ENCODE measurements at places on chromosomes 11 and 22.

DNA sequence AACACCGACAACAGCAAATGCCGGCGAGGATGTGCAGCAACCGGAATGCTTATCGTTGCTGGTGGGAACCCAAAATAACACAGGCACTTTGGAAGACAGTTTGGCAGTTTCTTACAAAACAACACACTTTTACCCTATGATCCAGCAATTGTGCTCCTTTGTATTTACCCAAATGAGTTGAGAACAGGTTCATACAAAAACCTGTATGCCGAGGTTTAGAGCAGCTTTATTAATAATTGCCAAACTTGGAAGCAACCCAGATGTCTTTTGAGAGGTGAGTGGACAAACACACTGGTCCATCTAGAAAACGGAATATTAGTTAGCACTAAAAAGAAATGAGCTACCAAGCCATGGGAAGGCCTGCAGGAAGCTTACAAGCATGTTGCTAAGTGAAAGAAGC lies 118.9 kb downstream of the CTTN start:
- DNase-seq = no peak

DNA sequence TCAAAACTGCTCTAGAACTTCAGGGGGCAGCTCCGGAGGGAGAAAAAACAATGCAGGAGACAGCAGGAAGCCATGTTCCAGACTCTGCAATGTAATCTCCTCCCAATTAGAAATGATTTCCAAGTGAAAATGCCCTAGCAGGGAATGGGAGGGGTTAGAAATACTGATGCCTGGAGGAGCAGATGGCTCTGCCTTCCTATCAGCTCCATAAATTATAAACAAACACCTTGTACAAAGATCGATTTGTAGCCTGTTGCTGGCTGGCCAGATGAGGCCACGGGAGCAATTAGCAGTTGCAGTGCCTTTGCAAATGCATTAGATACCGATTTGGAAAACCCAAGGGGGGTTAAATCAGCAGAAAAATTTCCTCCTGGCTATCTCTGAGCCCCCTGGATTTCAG lies 46.6 kb upstream of the CHRM4 start:
- DNase-seq = no peak

DNA sequence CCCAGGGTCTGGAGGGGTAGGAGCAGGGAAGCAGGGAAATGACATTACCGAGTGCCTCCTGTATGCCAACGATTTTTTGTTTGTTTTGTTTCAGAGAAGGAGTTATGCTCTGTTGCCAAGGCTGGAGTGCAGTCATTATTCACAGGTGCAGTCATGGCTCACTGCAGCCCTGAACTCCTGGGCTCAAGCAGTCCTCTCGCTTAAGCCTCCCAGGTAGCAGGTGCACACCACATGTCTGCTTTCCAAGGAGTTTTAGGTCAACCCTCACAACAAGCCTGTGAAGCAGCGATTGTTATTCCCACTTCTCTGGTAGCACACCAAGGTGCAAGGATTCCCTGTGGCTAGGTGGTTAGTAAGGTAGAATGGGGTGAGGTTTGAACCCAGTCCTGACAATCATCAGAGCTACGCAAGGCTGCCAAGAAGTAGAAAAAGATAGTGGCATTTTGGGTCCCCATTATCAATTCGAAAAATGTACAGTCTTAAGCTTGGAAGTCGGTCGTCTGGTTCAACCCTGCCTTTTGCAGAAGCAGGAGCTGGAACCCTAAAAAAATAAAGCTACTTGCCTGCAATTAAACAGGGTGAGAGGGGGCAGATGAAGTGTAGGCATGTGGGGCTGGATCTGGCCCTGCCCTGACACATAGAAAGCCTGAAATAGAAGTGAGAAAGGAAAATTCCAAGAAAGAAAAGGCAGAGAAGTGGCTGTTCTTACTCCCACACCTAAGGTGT lies 9.1 kb downstream of the UCP3 start:
- no peak for DNase-seq

- DNase-seq = no peak
Observed at GRCh38 chr11:117839380-117839881, 14.9 kb upstream of the FXYD2 start.

- no peak for DNase-seq
Observed at GRCh38 chr11:34558211-34558610, 44.6 kb upstream of the ELF5 start.

- no peak for DNase-seq
Observed at GRCh38 chr11:132782102-132782501, 750.2 kb downstream of the OPCML start.

DNA sequence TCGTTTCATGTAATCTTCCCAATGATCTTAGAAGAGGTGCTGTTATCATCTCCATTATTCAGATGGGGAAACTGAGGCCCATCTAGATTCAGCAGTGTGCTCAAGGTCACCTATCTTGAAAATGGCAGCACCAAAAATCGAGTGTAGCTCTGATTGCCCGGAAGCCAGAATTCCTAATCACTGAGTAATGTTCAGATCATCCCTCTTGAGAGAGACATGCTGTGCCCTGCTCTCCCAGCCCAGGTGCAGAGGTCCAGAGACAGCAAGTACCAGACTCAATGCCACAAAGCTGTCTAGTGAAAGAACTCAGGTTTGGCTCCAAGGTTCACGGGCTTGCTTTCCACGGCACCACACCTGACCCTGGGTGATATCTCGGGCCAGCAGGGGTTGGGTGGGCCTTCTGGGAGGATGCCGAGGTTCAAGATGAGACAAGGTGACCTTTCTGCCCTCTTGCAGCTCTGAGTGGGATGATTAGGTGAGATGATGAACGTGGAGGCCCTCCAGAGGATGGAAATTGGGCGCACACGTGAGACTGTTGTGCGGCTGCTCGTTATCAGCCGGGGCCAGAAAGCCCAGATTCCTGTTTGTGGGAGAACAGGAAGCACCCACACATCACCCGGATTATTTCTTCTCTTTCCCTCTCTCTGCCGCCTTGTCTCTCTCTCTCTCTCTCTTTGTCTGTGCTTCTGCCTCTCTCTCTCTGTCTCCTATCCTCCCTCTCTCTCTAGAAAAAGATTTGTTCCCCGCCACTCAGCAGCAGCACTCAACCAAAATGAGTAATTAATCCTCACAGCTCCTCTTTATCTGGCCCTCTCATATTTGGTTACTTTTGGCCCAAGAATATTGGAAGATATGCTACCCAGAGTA lies 19.0 kb upstream of the RASD2 start:
- DNase-seq = no peak

DNA sequence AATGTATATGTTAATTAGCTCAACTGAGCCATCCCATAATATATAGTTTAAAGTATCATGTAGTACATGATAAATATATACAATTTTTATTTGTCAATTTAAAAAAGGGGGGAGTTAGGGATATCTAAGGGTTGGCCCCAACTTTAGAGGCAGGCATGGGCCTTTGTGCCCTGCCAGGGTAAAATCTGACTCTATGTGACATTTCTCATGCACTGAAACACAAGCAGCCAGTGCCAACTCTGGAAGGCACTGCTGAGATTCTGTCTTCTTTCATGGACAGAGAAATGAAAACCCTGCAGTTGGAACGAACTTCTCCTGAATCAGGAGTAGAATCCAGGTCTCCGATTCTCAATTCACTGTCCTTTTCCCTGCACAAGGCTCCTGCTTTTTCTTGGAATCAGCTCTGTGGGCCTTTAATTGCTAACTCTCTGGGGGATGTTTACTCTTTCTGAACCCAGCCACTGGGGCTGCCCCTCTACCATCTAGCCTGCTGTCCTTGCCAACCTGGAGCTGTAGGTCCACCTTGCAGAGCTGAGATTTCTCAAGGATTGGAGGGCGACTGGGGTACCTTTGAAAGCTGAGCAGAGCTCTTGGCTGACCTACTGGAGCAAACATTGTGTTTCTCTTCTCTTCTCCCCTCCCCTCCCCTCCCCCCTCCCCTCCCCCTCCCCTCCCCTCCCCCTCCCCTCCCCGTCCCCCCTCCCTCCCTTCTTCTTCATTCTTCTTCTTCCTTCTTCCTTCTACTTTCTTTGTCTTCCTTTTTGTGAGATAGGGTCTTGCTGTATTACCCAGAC lies 26.7 kb downstream of the SLC5A1 start:
- no peak for DNase-seq

DNA sequence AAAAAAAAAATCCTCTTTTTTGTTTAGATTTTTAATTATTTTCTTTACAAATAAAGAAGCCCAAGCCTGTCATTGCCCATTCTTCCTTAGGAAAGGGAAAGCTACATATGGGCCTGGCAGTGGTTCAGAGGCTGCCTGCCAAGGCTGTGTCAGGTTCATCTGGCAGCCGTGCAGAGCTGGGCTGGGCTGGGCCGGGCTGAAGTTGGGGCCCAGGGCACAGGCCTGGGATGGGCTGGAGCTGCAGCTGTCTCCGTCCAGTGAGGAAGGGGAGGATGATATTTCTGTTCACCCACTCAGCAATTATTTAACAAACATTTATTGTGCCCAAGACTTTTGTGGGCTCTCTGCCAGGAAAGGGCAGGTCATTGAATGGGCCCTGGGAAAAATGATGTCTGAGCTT lies 4.6 kb downstream of the PRR5L start:
- no peak for DNase-seq

- no peak for DNase-seq
Observed at GRCh38 chr11:76120513-76121101, 85.7 kb downstream of the WNT11 start.

- no peak for DNase-seq
Observed at GRCh38 chr11:27610280-27610679, 90.0 kb downstream of the BDNF start.

GRCh38 chr11:105774899-105775298 lies 165.0 kb downstream of the GRIA4 start:
- no peak for DNase-seq

DNA sequence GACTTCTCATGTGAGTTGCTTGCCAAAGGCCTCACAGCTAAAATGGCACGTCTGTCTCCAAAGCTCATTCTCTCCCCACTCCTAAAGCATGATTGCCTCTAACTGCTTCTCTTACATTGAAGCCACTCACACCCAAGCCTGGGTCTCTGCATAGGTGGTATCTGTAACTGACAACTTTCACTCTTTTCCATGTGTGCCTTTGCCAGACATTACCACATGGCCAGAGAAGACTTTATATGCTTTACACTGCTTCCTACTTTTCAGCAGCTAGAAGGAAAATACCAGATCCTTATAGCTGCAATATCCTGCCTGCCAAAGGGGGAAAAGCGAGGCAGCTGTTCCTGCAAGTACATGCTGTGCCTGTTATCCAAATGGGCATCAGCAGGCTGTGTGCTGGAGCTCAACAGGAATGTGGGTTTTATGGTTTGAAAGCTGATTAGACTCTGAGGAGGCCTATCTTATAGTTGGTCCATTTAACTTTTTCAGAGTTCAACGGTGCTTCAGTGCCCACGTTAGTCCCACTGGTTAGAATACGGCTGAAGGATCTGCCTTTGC lies 547.1 kb downstream of the RAB38 start:
- DNase-seq = no peak

DNA sequence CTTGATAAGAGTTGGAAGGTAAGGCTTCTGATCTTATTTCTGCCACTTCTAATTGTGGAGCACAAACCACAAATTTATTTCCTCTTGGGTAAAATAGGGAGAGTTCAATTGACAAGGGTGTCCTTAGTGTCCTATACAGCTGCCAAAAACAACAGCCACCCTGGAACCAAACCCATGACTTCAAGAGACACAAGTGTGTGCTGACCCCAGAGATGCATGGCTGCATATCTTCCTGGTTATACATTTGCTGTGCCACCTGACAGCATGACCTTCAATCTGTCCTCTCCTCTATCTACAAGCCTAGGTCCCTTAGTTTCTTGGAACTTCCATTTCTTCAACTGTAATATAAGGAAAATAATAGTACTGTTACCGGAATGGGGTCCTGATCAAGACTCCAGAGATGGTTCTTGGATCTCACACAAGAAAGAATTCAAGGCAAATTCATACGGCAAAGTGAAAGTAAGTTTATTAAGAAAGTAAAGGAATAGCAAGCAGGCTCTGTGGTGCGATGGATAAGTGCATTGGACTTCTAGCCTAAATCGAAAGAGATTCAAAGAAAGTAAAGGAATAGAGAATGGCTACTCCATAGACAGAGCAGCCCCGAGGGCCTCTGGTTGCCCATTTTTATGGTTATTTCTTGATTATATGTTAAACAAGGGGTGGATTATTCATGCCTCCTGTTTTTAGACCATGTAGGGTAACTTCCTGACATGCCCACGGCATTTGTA lies 15.5 kb upstream of the TMEM123 start:
- no peak for DNase-seq

- DNase-seq = no peak
Observed at GRCh38 chr11:27040302-27041115, at the start of gene BBOX1. Gene BBOX1 (plus strand): TSS chr11:27040815. CDS start chr11:27055431, 14,616 bp downstream.

GRCh38 chr22:18095101-18095805 lies 15.4 kb upstream of the TUBA8 start:
- no peak for DNase-seq

GRCh38 chr22:40057652-40058051 lies 62.9 kb downstream of the FAM83F start:
- DNase-seq = no peak

DNA sequence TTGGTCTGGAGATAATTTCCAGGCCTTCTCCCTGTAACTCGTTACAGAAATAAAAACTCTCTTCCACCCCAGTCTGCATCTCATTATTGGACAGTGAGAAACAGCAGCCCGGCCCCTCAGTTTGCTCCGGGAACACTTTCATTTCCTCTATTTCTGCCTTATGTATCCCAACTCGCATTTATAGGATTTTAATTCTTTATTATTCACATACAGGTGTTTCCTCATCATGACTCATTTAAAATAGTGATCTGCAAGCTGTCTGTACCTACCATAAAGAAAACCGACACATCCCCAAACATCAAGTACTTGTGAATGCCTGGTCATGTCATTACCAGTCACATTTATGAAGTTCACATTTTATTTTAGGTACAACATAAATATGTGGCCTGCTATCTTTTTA lies 42.8 kb downstream of the PIWIL3 start:
- DNase-seq = no peak

- DNase-seq = no peak
Observed at GRCh38 chr11:87425943-87426342, 388.2 kb downstream of the TMEM135 start.

DNA sequence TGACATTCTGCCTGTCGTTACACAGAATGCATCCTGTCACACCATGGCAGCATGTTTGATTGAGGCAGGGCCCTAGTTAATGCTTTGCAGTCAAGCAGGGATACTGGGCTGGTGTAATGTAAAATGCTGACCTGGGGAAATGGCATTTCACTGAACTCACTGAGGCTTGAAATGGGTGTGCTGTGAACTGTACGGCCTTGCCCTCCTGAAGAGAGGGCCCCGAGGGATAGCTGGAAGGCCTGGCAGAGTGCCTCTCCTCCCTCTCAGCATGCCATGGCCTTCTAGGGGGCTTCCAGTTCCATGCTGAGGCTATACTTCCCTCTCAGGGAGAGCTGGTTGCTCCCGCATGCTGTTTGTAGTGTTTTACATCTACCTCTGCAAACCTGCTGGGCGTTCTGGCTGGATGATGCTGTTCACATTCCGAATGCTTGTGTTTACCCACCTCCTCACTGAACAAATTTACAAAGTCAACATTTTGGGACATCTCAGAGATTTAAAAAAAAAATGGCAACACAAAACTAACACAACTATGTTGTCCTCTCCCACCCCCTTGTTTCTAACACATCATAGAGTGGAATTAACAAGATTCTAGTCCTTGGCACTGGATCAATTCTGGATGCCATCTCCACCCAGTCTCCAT lies 416.7 kb upstream of the CADM1 start:
- DNase-seq = no peak

- DNase-seq = no peak
Observed at GRCh38 chr11:64028398-64029115, 7.2 kb upstream of the FLRT1 start.
